ENCODE measurements at places on chromosomes 2 and 18. TPM values are rescaled to one million over a fixed set of nuclear protein-coding genes. Genes with fewer than 3 reads are reported as not detected.

CCL20 gene
- not detected for total RNA-seq

DNA sequence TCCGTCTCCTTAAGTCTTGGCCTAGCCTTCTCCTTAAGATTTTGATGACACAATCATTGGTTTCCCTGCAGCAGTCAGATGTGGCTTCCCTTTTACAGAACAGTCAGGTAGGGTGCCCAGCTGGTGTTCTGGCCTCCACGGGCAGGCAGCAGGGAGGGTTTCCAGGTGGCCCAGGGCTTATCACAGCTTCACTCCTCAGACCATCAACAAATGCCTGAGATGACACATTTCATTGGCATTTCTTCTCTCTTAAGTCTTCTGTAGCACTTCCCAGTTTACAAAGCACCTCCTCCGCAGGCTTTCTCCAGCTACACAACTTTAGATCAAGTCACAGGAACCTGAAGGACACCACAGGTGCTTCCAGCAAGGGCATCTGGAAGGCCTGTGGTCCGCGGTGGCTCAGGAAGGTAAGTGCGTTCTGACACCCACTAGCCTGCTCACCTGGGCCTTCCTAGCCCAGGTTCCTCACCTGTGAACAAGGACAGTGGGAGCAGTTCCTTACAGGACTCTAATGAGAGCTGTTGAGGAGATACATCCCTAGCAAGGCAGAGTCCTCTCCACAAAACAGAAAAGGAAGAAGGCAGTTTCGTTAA lies 37.6 kb downstream of the PTPN18 start:
- H3K27me3 ChIP-seq = peaks cover 17% of the 10 kb centered on the region
- H3K36me3 ChIP-seq = no peaks in the 10 kb centered on the region
- DNase-seq = no peak
- H3K27ac ChIP-seq = no peak overlapping the region
- peaks cover 7% of the 10 kb centered on the region for H3K4me1 ChIP-seq

GRCh38 chr2:6671913-6672312 lies 193.8 kb downstream of the CMPK2 start:
- H3K4me3 ChIP-seq = no peak overlapping the region
- H3K27me3 ChIP-seq = no peaks in the 10 kb centered on the region
- H3K27ac ChIP-seq = no peak overlapping the region
- no peaks in the 10 kb centered on the region for H3K4me1 ChIP-seq

GRCh38 chr2:16538707-16539106 lies 126.9 kb downstream of the CYRIA start:
- no peak for DNase-seq
- H3K4me3 ChIP-seq = no peak overlapping the region
- H3K4me1 ChIP-seq = no peaks in the 10 kb centered on the region
- no peaks in the 10 kb centered on the region for H3K36me3 ChIP-seq

DNA sequence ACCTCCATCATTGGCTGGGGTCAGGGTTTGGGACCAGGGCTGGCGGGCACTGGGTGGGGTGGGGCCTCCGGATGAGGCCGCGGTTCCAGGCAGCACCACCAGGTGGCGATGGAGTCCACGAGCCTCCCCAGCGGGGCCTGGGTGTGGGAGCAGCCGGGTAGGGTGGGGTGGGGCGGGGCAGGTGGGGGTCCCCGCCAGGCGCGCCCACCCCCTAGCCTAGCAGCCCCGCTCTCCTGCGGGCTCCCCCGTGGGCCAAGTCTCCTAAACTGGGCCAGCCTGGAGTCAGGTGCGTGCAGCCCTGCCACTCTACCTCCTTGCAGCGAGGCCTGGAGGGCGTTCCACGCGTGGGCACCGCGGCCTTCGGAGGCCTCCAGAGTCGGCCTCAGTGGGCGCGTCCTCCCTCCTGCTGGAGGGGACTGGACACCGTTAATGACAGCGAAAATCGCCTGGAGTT lies 187.5 kb downstream of the TWIST2 start:
- H3K27ac ChIP-seq = no peak overlapping the region
- H3K27me3 ChIP-seq = no peaks in the 10 kb centered on the region
- H3K36me3 ChIP-seq = no peaks in the 10 kb centered on the region
- H3K4me3 ChIP-seq = no peak overlapping the region

Data from GM23338 (cell line).